ENCODE measurements at places on chromosomes 11 and 22.

DNA sequence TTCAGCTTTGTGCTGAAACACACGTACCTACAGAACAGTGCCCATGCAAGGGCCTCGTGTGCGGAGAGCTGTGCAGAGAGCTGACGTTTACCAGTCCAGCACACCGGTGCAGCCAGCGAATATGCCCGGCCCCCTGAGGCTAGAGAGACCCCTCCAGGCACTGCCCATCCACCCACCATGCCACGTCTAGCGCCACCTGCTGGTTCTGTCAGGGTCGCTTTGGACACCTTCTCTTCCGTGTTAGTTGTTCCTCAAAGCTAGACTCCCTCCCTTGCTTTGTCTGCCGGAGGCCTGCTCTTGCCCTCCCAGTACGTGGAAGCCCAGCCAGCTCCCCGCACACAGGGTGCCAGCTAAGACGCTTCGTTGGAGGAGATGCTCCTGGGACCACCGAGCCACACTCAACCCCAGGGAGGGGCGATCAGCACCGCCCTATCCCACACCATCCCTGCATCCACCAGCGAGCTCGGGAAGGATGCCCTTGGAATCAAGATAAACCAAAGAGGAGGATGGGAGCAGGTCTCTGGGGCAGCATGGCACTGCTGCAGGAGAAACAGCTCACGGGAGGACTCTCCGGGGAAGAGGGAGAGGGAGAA lies 43.4 kb downstream of the CPT1A start:
- peak; percentile 49 for DNase-seq

DNA sequence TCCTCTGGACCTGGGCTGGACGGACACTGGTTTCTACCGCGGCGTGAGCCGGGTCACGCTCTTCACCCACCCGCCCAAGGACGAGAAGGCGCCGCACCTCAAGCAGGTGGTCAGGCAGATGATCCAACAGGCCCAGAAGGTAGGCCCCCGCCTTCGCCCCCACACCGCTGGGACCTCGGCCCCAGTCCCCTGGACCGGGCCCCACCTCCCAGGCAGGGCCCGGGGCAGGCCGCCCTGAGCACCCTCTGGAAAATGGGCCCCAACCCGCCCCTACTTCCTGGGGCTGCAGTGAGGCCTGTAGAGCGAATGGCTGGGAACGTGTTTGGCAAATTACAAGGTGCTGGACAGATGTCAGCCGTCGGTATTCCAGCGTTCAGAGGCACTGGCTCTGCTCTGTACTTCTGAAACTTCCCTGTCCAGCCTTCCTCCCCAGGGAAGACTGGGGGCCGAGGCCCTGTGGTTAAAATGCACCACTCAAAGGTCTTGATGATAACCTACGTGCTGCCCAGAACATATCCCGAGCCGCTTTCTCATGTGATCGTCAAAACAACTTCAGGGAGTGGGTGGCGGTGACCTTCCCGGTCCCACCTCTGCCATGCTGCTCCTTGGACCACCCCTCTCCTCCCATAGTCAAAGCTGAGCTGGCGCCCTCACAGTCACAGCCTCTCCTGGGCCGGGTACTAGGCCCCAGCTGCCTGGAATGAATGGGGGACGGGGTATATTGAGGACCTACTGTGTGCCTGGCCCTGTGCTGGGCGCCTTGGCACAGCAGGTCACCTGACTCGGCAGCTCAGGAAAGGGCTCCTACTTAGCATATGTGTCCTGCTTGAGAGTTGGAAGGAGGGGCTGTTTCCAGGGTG lies 869 bp downstream of the FAM83F start:
- DNase-seq = no peak

DNA sequence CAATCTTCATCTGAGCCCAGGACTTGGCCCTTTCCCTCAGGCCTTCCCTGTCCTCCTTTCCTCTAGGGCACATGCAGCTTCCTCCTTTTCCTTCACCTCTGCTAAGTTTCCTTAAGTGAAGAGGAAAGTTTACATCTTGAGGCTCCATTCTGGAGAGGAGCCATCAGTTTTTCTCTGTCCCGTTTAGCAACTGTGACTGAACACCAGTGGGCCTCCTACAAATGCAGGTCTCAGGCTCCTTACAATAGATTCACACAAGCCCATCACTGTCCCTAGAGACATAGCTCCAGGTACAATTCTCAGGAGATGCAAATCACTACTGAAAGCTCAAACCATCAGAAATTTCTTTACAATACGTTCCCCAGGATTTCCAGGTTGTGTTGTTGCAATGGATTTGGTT lies 23.3 kb upstream of the LYVE1 start:
- no peak for DNase-seq

DNA sequence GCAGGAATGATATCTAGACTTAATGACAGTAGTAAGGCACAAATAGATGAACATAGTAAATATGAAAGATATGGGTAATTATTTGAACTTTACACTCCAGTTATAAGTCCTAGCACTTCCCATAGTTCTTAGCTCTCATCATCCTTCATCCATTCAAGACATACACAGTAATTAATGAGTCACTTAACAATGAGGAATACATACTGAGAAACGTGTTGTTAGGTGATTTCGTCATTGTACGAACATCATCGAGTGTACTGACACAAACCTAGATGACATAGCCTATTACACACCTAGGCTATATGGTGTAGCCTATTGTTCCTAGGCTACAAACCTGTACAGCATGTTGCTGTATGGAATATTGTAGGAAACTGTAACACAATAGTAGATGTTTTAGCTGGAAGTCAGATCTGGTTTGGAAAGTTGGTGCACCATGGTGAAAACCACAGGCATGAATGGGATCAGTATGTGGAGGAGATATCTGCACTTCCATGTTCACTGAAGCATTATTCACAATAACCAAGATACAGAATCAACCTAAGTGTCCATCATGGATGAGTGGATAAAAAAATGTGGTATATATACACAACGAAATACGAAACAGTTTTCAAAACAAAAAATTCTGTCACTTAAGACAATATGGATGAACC lies 229.9 kb upstream of the PITPNB start:
- no peak for DNase-seq

DNA sequence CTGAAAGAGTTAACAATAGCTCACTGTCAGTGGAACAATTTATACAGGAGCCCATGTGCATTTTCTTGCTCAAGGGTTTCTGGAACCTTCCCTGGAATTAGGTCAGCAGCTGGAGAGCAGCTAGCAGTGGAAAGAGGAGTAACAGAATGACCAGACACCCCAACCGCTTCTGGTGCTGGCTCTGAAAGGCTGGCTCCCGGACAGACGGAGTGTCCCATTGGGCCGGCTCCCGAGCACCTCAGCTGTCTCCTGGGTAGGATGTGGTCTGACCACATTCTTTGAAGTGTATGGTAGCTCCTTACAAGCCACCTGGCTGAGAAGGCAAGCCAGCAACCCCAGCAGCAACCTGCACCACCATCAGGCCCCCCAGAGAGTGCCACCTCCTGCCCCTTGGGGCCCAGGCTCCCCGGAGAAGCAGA lies 44.7 kb downstream of the ABTB2 start:
- no peak for DNase-seq

DNA sequence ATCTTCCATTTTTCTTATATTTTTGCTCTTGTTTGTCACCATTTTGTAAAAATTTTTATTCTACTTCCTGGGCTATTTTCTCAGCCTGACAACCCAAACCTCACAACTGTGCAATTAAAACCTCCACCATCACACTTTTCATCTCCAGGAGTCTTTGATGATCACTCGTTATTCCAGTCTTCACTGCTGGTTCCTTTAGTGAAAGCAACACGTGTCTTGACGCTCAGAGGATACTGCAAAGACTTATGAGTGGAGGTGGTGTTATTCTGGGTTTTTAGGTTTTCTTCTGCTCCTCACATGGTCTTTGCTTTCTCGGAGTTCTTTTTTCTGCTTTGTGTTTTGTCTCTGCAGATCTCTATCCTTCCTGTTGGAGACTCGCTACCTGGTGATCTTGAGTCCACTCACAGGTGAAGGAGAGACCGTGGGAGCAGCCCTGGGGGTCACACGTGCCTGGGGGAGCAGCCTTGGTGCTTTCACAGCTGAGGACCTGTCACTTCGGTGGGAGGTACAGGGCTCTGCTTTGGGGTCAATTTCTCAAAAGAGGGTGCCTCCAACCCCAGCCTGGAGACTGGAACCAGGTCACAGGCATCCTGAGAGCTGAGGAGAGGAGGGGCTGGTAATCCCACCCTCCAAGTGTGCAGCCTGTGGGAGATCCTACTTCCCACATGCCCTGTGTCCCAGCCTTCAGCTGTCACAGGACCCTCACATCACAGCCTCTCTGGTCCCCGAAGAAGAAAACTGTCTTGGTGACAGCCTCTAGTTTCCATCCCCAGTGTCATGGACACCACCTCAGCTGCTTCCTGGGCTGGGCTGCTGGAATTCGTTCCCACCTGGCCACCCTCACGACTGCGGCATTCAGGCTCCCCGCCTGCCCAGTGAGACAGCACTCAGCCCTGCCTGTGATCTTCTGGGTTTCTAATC lies 11.0 kb downstream of the SULT4A1 start:
- DNase-seq = no peak

DNA sequence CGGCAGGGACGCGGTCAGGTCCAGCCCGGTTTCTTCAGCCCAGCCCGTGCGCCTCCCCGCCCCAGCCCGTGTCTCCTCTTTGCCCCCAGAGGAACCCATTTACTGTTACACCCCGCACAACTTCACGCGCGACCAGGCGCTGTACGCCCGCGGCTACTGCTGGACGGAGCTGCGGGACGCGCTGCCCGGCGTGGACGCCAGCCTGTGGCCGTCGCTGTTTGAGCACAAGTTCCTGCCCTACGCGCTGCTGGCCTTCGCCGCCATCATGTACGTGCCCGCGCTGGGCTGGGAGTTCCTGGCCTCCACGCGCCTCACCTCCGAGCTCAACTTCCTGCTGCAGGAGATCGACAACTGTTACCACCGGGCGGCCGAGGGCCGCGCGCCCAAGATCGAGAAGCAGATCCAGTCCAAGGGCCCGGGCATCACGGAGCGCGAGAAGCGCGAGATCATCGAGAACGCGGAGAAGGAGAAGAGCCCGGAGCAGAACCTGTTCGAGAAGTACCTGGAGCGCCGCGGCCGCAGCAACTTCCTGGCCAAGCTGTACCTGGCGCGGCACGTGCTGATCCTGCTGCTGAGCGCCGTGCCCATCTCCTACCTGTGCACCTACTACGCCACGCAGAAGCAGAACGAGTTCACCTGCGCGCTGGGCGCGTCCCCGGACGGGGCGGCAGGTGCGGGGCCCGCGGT lies 6.5 kb downstream of the PANX2 start:
- DNase-seq = no peak

DNA sequence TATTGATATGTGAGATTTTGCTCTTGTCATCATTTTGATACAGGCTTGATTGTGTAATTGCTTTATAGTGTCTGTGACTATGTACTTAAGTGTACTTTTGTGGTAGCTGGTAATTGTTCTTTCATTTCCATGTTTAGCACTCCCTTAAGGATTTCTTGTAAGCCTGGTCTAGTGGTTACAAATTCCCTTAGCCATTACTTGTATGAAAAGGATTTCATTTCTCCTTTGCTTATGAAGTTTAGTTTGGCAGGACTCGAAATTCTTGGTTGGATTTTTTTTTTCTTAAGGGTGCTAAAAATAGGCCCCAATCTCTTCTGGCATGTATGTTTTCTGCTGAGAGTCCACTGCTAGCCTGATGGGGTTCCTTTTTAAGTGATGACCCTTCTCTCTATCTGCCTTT lies 346.8 kb downstream of the JRKL start:
- DNase-seq = no peak

DNA sequence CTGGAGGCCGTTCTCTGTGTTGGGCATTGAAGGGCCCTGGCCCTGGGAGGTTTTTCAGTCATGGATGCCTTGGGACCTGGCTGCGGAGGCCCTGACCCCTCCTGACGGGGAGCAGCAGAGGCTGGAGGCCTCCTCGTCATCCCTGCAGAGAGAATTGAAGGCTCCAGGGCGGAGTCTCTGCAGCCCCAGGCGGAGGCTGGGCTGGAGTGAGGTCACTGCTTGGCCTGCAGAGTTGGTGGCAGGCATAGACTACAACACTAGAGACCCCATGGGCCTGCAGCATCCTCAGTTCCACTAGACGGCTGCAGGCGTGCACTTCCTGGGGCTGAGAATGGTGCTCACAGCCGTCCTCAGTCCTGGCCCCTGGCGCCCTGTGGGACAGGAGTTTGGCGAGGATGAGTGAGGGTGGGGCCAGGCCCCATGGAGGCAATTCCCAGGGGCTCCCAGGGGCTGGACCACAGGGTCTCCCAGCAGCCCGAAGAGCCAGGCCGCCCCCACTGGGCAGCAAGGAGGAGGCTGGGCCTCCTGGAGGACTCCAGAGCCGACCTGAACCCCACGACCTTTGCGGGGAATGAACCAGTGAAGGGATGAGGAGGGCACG lies 1194.9 kb downstream of the BRD1 start:
- no peak for DNase-seq

- no peak for DNase-seq
Measured at GRCh38 chr11:128520206-128520887, 67.0 kb downstream of the ETS1 start.

- peak; percentile 73 for DNase-seq
Measured at GRCh38 chr11:62108017-62108750, 15.6 kb upstream of the INCENP start.

GRCh38 chr22:24497841-24498258 lies 2.7 kb downstream of the UPB1 start:
- DNase-seq = no peak

DNA sequence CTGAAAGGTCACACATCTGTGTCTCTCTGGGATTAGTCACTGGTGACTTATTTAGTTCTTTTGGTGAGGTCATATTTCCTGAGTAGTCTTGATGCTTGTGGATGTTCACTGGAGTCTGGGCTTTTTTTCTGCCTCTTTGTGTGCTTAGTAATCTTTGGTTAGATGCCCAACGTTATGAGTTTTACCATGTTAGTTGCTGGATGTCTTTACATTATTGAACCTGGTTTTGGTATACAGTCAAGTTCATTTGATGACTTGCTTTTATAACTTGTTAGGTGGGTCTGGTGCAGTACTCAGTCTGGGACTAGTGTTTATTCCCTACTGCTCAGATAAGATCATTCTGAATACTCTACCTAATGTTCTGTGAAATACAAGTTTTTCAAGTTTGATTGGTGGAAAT lies 26.2 kb upstream of the SLC37A2 start:
- DNase-seq = peak; percentile 50

DNA sequence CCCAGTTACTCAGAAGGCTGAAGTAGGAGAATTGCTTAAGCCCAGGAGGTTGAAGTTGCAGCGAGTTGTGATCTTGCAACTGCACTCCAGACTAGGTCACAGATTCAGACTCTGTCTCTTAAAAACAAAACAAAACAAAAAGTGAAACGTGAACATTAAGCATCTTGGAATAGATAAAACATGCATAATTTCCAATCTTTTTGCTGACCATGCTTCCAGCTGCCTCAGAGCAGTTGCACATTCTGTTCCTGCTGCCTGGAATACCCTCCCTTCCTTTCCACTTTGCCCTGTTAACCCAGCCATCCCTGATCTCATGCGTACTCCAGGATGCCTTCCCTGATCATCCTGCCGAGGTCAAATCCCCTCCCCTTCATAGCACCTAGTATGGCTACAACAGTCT lies 718 bp upstream of the CCDC88B start:
- DNase-seq = no peak

GRCh38 chr11:129285402-129285786 lies 90.3 kb upstream of the BARX2 start:
- no peak for DNase-seq

Data from inflammatory macrophage (primary cell).